Cortex of kidney (tissue), 1 donor: ENCODE measurements at places on chromosomes 6 and 20.

- no peak for DNase-seq
Observed at GRCh38 chr6:27582928-27583725, 110.2 kb upstream of the ZNF184 start.

DNA sequence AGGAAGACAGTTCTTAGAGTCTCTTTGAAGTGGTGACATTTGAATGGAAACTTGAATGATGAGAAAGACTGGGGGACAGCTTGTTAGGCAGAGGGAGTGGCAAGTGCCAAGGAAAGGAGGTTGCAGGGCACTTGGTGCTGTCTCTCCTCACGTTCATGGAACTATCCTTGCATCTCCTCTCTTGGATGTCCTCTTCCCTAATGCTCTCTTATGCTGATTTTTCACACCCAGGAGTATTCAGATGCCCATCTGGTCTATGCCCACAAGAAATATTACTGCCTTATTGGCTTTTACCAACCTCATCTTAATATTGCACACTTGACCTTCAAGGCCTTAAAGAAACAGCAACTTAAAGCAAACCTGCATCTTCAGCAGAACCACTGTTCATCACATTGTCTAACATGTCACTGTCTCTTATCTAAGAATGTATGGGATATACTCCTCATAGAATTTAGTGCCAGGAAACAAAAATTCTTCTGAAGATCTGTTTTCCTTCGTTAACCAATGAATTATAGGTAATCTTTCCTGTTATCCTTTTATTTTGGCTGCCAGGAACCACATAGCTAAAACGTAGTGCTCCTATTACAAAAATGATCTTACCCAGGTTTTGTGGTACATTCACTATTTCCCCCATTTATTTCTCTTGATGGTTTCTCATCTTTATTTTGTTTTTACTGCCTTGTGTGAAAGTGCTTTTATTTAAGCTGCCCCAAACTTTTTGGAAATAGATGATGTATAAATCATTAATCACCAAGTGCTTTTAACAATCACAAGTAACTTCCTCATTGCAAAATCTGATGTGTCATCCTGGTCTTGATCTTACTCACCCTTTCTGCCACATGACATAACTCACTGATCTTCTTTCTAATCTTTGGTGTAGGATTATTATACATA lies 12.8 kb downstream of the RGS17 start:
- DNase-seq: no peak

DNA sequence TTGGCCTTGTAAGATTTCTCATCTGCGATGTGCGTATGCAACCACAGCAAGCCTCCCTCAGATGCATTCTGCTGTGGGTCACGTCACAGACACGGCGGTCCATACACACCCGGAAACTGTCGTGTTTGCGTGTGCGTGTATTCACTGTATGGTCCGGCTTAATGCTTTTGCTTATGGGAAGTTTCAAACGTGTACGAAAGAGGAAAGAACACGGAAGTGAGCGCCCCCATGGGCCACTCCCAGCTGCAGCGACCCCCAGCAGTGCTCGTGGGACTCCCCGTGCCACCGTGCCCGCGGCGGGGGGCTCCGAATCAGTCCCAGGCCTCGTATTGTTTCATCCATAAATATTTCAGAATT lies 10.2 kb downstream of the DLL1 start:
- DNase-seq: no peak

DNA sequence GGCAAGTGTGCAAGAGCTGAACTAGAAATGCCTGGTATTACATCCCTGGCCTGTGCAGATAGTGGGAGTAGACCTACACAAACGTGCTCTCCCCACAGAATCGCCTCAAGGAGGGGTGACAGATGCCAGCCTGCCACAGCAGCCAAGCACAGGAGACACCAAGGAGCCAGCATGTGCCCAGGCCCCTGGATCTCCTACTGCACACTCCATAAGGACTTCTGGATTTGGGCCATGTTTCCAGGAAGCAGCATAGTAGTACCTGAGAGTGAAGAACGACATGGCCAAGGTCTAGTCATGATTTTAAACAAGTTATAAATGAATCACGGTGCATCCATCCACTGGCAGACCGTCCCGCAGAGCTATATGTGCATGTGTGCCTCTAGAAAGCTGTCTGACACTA lies 232.2 kb downstream of the SYNDIG1 start:
- no peak for DNase-seq

DNA sequence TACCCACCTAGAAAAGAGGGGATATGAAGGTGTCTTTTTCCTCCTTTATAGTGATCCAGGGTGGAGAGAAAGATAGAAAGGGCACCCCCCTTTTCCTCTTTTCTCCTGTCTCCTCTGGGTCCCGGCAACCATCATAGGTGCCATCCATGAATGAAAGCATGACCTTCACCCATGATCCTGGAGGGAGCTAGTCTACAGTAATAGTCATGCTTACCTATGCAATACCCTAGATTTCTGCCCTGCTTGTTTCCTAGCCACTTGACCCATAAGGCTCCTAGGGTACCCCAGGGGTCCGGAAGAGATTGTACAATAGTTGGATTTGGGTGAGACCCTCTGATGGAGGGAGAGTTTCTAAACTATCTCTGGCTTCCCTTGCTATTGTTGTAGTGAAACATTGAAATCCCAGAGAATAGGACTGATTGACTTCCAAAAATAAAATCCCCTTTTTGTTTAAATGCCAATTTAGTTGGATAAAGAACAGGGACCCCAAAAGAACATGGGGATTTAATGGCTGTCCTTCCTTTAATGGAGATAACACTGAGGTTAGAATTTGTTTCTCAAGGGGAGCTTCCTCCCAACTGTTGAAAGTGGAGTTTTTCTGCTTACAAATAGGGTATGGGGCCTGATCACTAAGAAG lies 366.8 kb upstream of the KHDRBS2 start:
- DNase-seq: no peak

DNA sequence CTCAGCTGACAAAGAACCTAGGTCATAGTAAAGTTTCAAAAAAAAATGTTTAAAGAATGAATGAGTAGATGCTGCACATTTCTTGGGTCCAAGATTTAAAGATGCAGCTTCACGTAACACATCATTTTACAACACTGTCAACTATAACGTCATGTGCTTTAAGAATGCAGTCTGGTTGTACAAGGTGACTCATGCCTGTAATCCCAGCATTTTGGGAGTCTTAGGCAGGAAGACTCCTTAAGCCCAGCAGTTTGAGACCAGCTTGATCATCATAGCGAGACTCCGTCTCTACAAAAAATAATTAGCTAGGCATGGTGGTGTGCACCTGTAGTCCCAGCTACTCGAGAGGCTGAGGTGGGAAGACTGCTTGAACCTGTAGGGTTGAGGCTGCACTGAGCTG lies 21.9 kb downstream of the SLC17A5 start:
- DNase-seq: no peak
